CD4-positive, alpha-beta T cell treated with Interleukin-15 for 4 hours (primary cell): ENCODE measurements at places on chromosomes 2 and 18.

GRCh38 chr2:215914054-215914776, 99.1 kb downstream of the MREG start:
- DNase-seq, result no peak

DNA sequence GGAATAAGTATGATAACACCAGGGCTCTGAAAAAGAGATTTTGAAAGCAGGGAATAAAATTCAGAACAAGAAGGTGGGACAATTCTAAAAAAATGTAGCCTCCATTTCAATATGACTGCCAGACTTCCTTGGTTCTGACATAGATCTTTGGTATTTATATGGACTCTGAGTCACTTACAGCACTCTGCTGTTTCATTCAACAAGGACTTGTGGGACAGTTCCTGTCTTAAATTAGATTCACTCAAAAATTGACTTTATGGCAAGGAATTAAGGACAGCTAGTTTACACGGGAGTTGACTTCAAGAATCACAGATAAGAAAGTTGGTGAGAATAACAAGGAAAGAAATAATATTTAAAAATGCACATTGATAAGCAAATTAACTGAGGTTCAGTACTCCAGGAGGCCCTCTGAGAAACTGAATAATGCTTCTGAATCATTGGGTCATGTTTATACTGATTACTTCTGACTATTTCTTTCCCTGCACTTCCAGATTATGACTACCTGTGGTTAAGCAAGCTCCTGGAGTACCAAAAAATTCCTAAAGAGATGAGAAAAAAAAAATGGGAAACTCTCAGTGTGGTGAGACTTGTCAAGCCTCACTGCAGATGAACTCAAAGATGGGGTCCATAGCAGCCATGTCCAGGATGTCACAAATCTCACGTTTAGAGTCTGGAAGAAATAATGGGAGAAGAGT, 828.3 kb upstream of the PIK3C3 start:
- no peak for DNase-seq

- DNase-seq, result no peak
Measured at GRCh38 chr18:70188113-70188512, 17.4 kb downstream of the RTTN start.

GRCh38 chr18:71541643-71542042, 1002.5 kb downstream of the CBLN2 start:
- DNase-seq, result no peak

GRCh38 chr2:49306925-49307324, 152.6 kb upstream of the FSHR start:
- DNase-seq, result no peak

- no peak for DNase-seq
Measured at GRCh38 chr2:132662732-132663131, 7.3 kb downstream of the LYPD1 start.

DNA sequence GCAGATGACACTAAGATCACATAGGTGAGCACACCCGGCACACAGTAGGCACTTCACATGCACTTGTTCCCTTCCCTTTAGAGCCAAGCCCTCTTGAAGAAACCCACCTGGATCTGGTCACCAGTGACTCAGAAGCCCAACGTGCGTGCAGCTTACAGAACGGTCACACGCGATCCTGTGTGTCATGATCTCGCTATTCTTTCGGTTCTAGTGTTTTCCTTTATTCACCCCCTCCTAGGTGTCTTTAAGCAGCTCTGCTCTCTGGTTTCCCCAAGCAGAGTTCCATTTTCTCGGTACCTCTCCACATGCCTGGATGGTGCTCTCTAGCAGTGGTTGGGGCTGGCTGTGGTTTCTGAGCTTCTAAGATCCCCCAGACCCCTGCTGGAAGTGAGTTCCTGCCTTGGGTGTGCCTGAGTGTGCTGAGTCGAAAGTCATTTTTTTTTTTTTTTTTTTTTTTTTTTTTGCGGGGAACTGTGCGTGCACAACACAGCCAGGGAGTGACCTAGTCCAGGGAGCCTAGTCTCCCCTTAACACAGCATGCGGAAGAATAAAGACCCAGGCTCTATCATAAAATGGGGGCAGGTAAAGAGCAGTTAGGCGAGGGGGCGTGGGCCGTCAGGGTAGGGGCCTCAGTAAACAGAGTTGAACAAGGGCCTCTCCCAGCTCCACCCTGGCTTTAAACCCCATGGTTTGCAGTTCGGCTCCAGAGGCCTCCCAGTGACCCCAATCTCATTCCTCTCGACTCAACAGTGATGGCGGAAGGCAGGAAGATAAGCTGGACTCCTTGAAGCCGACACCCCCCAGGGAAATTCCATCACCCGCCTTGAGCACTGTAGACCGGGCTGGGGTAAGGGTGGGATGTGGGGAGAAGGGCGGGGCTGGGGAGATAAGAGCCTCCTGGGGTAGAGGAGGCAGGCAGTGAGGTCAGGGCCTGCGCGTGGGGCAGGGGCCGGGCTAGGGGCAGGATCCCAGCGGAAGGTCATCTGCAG, 29.8 kb upstream of the DNMT3A start:
- DNase-seq, result no peak

GRCh38 chr2:39558906-39559305, 106.8 kb upstream of the TMEM178A start:
- no peak for DNase-seq

- DNase-seq, result no peak
Measured at GRCh38 chr2:641872-642815, 35.1 kb downstream of the TMEM18 start.

DNA sequence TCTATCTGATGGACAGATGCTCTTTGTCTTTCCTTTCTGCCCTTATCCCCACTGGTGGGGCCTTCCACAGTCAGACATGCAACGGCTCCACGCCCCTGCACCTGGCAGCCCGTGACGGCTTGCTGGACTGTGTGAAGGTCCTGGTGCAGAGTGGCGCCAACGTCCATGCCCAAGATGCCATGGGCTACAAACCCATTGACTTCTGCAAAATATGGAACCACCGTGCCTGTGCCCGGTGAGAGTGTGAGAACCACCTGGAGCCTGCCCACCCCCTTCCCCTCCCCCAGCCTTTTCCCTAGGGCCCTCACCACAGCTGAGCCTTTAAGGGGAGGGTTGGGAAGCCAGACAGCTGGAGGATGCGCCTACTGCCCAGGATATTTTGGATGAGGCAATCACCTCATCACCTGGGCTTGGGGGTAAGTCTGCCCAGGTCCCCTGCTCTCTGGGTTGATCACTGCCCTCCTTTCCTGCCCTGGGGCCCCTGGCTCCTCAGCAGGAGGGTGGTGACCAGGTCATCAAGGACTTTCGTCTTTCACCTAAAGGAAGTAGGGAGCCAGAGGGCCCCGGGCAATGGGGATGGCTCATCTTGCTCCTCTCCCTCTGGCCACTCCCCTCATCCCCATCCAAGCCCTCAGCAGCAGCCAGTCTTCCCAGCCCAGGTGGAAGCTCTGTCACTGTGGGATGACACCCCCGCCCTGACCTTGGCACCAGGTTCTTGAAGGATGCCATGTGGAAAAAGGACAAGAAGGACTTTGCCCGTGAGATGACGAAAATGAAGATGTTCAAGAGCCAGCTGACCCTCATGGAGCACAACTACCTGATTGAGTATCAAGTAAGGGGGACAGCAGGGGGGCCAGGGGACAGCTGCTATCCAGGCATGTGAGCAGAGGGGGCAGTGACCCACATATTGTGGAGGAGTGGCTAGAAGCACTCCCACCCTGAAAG, 3.7 kb downstream of the ANKRD53 start:
- no peak for DNase-seq

GRCh38 chr2:33518929-33519328, 42.5 kb downstream of the RASGRP3 start:
- DNase-seq, result no peak

GRCh38 chr18:9335697-9336045, 1.1 kb downstream of the TWSG1 start:
- DNase-seq, result no peak

GRCh38 chr2:55133467-55134315, 83.4 kb upstream of the RTN4 start:
- peak; percentile 87 for DNase-seq

DNA sequence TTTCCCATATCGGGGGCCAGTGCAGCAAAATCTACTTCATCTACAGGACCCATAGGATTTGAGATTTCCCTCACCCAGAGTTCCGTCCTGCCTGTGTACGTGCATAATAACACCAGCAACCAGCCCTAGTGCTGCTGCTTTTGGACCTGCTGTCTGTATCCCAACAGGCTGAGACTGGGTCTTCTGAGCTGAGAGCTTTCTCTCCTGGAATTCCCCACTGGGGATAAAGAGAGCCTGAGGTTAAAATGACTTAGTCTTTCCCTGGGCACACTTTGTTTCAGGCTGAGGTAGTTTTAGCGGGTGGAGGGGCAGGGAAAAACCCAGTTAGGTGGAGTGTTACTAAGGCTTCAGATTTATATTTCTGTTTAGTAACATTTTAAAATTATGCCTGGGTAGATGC, 62.5 kb downstream of the SERTAD2 start:
- no peak for DNase-seq

- no peak for DNase-seq
Measured at GRCh38 chr2:55992455-55992854, 68.9 kb upstream of the EFEMP1 start.

- no peak for DNase-seq
Measured at GRCh38 chr2:174331595-174332216, 3.0 kb upstream of the SP9 start.

DNA sequence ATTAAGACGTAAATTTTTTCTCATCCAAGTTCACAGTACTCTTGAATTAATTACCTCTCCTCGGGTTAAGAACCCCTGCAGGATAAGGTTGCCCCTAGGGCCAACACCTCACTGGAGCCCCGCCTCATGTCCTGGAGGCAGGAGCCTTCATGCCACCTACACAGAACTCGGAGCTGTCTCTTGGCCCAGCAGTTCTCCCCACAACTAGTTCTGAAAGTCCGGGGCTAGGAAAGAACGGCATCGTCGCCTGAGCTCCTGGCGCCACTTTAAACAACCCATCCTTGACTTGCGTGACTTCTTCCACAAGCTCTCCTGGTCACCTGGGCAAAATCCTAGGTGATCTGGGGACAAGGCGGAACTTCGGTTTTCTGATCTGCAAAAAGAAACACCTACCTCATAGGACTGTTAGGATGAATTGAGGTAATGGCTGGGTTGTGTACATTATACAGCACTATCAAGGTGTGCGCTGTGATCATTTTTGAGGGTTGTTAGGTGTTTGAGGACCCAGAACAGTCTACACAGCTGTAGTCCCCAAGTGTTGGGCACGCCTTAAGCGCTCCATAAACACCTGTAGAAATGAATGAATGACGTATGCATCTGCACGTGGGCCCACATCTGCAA, 641 bp upstream of the ITGA6 start:
- DNase-seq, result no peak

DNA sequence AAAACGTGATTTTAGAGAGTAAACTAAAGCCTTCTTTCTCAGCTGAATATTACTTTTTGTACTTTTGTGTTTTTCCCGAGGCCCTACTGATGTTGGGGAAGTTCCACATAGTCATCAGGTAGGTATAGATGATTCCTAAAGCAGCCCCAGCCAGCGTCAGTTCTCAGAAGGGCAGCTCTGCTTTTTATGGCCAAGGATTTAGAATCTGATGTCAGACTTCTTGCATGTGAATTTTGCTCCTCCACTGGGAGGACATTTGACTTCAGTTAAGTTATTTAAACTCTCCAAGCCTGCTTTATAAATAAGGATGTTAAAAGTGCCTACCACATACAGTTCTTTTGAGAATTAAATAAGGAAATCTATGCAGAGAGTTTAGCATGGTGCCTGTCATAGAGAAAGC, 130.8 kb downstream of the NCKAP5 start:
- DNase-seq, result no peak

GRCh38 chr18:76410660-76411417, 84.2 kb downstream of the ZNF516 start:
- DNase-seq, result no peak

- no peak for DNase-seq
Measured at GRCh38 chr2:32289165-32289999, 11.7 kb downstream of the YIPF4 start.

DNA sequence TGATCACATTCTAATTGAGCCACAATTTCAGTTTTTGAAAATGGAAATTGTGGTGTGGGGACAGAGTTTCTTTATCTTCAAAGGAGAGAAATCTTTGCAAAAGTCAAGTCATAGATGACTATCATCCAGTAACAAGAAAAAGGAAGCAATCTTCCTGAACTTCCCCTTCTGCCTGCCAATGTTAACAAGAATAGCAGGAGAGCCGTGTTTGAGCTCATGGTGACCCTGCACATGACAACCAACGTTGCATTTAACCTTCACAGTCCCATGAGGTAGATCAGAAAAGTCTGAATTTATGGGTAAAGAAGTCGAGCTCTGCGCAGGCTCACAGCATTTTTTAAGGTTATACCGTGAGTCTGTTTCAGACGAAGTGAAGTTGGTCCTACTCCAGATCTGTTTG, 454.9 kb downstream of the LPIN1 start:
- no peak for DNase-seq

DNA sequence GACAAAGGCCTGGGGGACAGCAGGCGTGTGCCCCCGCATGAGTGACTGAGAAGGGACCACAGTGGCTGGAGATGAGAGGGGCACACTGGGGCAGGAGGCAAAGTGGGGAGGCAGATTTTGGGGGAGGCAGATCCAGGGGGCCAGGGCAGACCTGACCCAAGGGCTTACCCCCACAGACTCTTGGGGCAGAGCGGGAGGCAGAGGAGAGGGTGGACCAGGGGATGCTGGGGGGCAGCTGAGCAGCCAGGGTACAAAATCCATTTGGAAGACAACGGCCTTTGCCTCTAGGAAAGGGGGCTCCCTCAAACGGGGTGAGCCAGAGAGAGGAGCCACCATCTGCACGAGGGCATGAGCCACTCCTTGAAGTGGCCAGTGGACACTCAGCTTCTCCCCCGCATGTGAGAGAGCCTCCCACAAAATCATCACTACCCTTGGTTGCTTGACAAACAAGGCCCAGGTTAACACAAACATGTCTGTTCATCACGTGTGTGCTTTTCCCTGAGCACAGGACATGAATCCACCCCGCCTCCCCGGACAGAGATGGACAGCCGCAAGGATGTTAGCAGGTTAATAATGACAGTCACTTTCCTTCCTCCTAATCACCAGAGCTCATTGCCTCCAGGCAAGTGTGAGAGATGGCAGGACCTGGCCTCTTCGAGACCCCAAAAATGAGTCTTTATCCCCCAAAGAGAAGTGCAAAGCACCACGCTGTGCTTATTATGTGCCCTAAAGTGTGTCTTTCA, 72.0 kb upstream of the RAB6C start:
- no peak for DNase-seq

- DNase-seq, result no peak
Measured at GRCh38 chr2:36146765-36147164, 208.8 kb upstream of the CRIM1 start.

GRCh38 chr2:58047961-58048360, 1.4 kb downstream of the VRK2 start:
- DNase-seq, result no peak
